Activated naive CD8-positive, alpha-beta T cell treated with anti-CD3 and anti-CD28 coated beads, Interleukin-2, amount 50 U/mL, for 24 hours (primary cell): ENCODE measurements at places on chromosomes 13 and 19.

DNA sequence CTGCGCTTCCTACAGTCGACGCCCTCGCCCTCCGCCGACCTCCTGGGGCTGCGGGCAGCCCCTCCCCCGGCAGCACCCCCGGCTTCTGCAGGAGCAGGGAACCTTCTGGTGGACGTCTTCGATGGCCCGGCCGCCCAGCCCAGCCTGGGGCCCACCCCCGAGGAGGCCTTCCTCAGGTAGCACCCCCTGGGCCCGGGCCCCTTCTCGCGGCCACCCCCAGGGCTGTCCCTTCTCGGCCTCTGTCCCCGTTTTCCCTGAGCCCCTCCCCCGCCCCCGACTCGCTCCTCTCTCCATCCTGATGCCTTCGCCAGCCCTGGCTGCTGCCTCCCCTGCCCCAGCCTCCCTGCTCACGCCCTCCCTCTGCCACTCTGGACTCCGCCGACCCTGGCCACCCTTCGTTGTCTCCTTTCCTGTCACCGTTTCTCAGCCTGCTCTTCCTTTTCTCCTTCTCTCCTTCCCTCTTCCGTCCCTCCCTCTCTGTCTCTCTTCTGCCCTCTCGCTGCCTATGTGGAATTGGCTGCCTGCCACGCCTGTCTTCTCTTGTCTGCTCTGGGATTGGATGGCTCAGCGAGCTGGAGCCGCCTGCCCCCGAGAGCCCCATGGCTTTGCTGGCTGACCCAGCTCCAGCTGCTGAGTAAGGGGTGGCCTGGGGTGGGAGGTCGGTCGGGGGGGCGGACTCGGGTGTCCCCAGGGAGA is 11.0 kb downstream of the FUZ start:
- no peak for DNase-seq

DNA sequence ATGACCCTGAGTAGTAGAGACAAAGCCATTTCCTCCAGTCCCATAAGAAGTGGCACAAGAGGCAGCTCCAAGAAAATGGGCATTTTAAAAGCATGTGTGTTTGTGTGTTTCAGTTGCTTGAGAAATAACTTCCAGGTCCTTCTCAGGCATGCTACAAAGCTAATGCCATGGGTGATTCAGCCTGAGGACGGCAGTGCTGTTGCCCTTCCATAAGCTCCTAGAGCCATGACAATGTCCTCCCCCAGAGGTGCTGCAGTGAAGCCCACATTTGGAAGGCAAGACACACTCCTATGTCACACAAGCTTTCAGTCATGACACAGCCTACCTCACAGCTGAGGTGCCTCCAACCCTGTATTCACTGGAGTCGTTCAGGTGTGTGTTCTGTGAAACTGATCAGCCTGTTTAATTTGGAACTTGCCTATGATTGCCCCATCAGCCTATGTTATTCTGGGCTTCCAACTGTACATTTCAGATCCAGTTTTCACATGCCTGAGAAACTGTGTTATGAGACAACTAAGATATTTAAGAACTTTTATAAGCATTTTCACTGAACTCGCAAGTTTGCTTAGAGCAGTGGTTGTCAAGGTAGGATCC is 213.6 kb downstream of the FOXO1 start:
- no peak for DNase-seq

GRCh38 chr13:42534785-42535184 is 39.2 kb upstream of the TNFSF11 start:
- no peak for DNase-seq

DNA sequence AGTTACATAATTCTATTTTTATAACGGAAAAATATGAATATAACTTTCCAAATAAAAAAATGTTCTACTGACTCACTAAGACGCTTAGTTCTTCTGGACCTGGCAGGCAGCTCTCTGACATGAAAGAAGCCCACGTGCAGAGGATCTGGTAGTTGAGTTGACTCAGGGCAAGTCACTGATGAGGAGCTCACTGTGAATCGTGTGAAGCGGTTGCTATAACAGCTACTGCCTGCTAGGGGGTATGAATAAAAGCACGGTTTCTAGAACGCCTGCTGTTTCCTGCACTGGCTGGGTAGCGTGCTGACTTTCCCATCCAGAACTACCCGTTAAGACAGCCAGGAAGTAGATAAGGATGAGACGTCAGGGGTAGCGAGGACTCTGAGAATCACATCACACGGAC is 54.7 kb upstream of the WASF3 start:
- DNase-seq: peak; percentile 29

- DNase-seq: no peak
Measured at GRCh38 chr19:9644472-9644871, 23.4 kb upstream of the ZNF561 start.

GRCh38 chr19:37654118-37654517 is 1.1 kb downstream of the ZFP30 start:
- DNase-seq: no peak

- DNase-seq: no peak
Measured at GRCh38 chr13:97566907-97567306, 132.9 kb downstream of the RAP2A start.

DNA sequence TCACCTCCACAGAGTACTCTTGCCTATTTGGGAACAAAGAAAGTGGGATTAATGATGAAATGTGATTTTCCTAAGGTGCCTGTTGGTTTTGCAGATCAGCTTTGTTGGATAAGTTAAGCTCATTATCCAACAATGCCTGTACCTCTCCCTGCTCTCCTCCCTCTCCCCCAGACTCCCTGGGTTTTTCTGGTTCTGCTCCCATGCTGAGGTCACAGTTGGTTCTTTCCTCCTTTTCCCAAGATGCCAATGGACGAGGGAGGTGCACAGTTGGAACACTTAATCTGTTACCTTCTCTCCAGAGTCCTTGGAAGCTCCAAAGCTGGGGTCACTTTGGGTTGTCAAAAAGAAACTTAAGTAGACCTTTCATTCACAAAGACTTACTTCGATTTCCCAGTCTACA is 1.6 kb downstream of the OXGR1 start:
- DNase-seq: no peak

DNA sequence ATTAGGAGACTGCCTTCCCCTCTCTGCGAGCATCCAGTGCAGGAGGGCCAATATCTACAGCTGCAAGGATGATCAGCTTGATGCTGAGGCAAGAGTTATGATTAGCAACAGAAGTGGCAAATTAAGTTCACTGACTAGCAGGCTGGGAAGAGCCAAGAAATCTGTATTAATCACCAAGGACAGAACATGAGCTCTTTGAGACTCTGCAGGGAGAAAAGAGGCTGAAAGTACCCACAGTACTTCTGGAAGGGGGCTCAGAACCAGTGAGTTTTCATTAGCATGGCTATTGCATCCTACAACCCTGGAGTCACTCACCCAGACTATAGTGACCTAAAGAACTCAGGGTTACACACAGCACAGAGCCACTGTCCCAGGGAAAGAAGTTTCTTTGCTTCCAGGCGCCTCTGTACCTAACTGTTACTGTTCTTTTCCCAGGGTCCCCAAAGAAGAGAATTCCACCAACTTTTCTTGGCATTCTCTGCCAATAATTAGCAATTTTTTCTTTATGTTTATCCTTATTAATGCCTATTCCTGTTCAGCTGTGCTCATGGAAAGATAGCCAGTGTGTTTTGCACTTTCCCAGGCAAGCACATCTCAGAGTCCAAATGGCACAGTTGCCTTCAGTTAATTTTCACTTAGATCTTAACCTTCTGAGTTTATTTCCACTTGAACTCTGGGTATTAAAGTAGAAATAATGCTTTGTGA is 25.8 kb upstream of the MEDAG start:
- no peak for DNase-seq

- peak; percentile 36 for DNase-seq
Measured at GRCh38 chr13:21478881-21479808, 20.0 kb upstream of the ZDHHC20 start.

DNA sequence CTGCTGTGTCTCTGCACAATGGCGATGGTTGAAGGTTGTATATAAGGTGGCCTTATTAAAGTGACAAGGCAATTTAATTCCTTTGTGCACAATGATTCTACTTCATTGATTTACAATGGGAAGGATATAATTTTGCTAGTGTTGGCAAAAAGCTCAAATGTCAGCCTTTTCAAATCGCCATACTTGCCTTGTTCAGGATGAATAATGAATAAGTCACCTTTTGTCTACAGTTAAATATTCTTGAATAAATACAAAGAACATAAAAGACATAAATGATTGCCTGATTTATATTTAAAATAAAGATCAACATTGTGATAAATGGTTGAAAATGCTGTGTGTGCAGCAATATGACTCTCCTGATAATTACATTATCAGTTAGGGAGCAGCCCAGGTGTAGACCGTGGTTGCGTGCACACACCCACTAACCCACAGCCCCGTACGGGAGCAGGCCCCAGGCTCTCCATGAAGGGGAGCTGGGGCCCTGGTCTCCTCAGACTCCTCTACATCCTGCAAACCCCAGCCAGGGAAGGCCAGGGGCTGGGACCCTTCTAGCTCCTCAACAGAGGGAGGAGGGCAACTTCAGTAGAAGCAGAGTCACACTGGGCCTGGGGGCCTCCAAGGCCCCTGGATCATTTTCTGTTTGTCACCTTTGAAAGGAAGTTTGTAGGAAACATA is 64.9 kb downstream of the TEX29 start:
- DNase-seq: no peak

DNA sequence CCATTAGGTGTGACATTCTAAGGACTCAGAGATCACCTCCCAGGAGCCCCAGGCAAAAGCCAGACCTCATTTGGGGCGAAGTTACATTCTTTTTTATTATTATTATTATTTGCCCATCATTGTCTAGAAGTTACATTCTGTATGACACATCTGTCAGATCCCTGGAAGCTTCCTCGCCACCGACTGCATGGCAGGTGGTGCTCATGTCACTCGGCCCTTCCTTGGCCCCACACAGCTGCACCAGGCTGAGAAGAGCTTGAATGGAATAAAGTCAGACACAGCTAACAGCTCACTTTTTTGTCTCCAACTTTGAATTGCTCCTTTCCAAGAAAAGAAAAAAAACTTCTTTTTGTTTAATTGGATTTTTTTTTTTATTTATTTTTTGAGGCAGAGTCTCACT is 41.4 kb upstream of the LDLR start:
- DNase-seq: no peak

DNA sequence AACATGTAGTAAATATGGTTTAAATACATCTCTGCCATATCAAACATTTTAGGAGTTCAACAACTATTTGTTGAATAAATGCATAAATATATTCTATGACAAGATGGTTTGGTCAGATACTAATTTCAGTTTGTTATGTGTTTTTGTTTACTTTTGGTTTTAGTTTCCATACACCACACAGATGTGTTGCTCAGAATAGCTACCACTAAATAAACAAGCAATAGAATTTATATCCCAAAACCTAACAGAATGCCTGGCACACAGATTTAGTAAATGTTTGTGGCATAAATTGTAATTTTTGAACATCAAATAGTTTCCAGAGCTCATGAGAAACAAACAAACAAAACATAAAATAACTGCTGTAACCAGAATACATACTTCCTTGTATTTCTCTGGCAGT is 126.8 kb upstream of the ATXN8OS start:
- no peak for DNase-seq

DNA sequence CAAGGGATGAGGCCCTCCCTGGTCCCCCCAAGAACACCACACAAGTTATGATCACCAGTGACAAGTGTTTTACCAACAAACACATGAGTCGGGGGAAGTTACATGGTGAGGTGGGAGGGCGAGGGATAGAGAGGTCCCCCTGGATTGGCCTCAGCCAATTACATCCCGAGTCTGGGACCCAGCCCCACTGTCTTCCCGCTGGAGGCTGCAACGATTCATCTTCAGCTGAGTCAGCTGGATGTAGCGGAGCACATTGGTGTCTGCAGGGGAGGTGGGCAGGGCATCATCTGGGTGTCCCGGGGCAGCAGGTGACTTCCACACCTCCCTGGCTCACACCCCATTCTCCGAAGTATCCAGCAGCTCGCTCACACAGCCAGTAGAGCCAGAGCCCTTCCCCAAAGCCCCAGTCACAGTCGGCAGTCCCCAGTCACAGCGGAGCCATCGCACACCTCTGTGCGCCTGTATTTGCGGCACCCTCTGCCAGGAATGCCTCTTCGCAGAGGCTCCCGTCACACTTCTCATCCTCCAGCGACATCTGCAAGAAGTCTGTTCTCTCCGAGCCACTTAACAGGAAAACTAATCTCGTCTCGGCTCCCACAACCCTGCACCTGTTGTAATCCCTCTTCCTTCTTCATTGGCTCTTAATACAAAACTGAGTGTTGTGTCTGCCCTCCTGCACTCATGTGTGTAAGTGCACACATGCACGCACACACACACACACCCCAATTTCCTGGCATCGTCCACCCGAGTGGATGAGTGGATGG is 2.0 kb downstream of the TTC9B start:
- no peak for DNase-seq

DNA sequence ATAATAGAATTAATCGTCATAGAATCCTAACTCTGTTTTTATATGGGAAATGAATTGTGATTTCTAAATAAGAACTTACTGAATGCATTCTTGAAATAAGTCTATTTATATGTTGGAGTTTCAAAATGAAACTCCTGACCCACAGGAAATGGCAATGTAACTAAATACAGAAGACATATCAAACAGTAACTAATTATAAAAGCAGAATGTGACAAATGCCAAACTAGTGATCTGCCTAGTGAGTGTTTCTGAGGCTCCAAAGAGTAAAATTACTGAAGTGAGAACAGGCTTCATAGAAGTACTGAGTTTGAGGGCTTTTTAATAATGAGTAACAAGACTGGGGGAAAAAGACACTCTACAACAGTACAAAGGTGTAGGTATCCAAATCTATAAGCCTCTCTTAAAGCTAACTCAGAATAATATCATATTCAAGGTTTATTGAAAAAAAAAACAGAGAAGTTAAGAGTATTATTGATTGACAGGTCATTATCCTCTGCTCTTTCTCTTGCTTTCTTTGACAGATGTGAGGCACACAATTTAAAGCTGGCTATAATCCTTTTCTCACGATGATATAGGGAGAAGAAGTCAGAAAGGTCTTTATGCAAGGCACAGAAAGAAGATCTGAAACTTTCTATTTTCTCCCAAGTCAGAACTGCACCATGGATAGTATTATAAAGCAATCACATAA is 17.4 kb upstream of the ATXN8OS start:
- no peak for DNase-seq

- DNase-seq: no peak
Measured at GRCh38 chr13:61123538-61124289, 291.9 kb downstream of the PCDH20 start.

DNA sequence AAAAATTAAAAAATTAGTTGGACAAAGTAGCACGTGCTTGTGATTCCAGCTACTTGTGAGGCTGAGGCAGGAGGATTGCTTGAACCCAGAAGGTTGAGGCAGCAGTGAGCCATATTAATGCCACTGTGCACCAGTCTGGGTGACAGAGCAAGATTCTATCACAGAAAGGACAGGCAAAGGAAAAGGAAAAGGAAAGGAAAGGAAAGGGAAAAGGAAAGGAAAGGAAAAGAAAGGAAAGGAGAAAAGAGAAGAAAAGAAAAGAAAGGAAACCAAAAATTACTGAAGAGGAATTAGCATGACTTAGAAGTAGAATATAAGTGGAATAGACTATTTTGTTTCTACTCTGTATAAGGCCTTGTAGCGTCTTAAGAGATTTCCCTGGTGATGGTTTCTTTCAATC is 122.3 kb downstream of the RBM26 start:
- DNase-seq: no peak

DNA sequence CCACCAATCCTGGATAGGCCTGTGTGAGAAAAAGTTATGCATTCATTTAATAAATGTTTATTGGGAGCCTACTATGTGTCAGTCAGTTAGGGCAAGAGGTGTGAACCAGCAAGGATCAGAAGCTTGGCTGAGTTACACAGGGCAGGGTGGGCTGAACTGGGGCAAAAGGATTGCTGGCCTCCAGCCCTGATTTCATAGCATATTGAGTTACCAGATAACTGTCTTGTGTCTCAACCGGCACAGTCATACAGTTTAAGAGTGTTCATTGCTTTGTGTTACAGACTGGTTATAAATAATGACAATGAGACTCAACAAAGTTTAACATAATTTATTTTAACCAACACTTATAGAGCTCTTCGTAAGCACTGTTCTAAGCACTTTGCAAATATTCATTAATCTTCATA is 253.8 kb downstream of the DLEU7 start:
- DNase-seq: no peak
